Hippocampal formation (tissue), 2 donors: ENCODE measurements at places on chromosomes 6 and 20.
A peak's percentile ranks its signal among the peaks of the same experiment; 100 is the strongest.

GRCh38 chr6:128558924-128559323 lies 38.5 kb upstream of the PTPRK start:
- DNase-seq, result no peak

DNA sequence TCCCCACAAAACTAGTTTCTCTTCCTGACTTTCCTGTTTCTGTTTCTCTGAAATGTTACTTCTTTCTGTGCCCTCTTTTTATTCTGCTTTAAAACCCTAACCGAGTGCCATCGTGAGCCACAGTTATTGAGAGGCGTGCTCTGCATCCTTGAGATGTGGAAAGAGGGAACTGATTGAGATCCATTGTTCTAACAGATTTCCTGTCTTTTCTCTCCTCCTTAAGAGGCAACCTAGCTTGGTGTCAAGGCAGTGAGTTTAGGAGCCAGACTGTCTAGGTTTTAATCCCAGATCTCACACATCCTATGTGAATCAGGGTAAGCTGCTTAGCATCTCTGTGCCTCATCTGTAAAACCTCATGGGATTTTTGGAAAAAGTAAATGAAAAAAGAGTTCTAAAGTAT lies 57.5 kb downstream of the SNX9 start:
- DNase-seq, result no peak

- DNase-seq, result no peak
Observed at GRCh38 chr20:704726-705125, 29.1 kb upstream of the SCRT2 start.

GRCh38 chr6:30238178-30238795 lies 25.1 kb upstream of the TRIM26 start:
- DNase-seq, result no peak

- no peak for DNase-seq
Observed at GRCh38 chr20:58141496-58141895, 87.0 kb downstream of the ANKRD60 start.

DNA sequence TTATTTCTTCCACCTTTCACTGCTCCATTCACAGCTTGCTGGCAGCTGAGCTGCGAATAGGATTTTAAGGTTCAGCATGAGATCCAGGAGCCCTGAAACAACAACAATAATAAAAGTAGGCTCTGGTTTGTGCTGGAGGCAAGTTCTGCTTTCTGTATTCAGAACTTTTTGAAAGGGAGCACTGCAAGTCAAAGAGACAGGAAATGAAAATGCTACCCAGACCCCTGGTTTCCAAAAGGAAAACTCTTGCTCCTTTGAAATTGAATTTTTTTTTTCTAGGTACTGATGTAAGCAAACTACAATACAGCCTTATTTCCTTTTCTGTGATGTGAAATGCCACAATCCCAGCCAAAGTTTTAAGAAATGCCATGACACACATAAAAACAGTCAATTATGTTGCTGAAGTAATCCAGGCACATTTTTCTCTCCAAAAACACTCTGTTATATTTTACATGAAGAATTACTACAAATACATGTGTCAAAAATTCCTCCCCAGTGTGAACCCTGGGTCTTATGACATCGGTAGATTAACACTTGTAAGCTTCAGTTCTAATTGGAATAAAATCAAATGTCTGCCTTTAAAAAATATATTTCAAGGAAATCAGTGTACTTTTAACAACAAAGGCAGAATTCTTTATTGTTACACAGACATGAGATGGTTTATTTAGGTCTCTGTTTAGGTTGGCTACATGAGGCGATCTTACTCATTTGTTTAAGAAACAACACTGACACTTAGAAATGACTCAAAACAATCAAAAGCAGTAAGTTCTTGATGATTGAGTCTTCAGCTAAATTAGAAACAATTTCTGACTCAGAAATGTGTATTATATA lies 656.7 kb downstream of the EPHA7 start:
- no peak for DNase-seq

GRCh38 chr20:31670371-31671228 lies 32.9 kb downstream of the COX4I2 start:
- peak; percentile 85 for DNase-seq

DNA sequence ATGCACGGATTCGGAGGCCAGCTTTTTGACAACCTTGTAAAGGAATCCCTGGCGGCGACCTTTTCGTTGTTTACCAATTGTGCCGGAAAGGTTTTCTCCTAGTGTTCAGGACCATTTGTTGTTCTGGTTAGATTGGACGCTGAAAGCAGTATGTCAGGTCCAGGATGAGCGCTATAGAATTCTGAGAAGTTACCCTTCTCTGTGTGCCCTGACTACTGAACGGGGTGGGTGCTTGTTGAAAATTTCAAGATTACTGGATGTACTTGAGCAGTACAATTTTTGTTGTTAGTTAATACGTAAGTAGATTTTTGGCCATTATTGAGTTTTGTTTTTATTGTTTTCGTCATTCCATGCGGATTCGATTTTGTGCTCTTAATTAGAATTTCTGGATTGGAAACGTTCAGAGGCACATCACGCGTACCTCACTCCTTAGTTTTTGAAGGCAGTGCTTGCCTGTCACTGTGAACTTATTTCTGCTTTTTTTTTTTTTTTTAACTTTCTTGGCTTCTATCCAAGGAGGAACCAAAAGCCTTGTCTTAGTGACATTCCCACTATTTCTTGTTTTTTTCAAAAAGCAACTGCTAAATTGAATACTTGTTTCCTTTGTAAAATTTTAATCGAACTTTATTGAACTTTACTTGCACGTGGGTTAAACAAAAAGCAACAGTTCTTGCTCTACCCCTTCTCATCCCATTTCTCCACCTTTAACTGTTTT lies 898 bp downstream of the XRN2 start:
- no peak for DNase-seq

DNA sequence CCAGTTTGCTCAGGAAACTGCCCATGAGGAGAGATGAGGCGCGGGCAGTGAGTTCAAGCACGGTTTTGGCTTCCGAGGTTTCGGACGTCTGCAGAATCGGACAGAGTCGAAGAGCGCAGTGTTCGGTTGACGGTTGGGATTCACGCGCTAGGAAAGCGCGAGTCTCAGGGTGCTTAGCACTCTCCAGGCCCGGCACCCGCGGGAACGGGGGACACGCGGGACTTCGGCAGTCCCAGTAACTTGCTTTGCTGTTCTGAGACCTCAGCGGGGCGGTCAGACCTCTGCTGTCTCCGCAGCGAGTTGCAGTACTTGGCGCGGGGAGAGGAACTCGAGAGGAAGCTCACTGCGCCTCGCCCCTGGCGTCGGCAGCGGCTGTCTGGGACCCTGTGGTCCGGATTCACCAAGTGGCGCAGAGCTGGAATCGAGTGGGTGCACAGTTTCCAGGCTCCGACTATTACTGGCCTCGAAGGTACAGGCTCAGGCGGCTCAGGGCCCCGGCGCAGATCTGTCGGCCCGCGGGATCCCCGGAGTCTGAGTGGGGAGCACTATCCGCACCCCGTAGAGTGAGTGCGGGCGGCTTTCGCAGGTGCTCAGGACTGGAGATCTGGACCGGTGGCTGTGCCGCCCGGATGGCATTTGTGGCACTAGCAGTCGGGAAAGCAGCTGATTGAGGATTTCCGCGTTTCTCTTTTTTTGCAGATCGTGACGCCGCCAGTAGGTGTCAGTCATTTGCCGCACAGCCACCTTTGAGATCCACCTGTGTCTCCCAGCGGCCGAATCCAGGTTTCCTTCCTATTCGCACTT lies at the start of gene POM121L2:
POM121L2 (minus strand) TSS at position 128 of the 804 bp plus-strand sequence; CDS start at position 25, 103 bp downstream.
- no peak for DNase-seq

GRCh38 chr20:61924211-61924857 lies 141.3 kb downstream of the TAF4 start:
- DNase-seq, result no peak
